Ovary (tissue), 10 donors: ENCODE measurements at places on chromosomes 2 and 18.
A peak's percentile ranks its signal among the peaks of the same experiment; 100 is the strongest.

DNA sequence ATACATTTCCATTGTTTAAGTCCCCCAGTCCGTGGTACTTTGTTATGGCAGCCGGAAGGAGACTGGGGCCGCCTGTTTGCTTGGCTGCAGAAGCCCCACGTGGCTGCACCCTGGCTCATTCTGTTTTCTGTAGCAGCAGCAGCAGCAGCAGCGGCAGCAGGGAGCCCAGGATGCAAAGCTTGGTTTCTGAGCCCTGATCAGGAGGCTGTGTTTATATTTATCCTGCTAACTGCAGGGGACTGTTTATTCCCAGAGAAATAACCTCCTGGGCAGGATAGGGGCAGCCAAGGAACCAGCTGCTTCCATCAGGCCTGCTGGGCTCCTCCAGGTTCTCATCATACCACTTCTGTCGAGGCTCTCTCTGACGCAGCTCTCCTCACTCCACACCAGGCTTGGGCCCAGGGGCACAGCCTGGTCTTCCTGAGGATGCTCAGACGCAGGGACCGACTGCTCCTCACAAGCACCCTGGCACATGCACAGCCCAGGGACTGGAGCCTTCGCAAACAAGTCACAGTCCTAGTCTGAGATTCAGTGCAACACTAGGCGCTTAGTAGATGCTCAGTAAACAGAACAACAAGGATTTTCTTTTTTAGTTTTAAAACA is 139.0 kb downstream of the MSH2 start:
- DNase-seq: no peak

GRCh38 chr18:9741793-9742523 is 33.9 kb downstream of the RAB31 start:
- no peak for DNase-seq

- no peak for DNase-seq
Measured at GRCh38 chr2:10863837-10864236, 47.9 kb upstream of the KCNF1 start.

DNA sequence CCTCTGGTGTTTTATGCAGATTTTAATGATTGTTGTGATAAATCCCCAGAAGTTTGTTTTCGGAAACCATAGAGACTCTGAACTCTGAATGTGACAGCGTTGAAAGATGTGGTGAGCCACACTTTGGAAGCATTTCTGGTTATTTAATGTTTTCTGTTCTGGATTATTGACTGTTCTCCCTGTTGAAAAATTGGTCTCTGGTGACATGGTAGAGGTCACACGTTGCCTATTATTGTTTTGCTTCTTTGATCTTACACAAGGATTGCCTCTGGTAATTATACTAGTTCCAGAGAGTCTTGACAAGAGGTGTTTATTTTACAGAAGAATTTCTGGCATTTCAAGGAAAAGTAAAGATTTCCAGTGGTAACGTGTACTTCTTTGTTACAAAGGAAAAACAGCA is 127.1 kb downstream of the GREB1L start:
- no peak for DNase-seq

- DNase-seq: no peak
Measured at GRCh38 chr18:12421732-12422131, 14.0 kb downstream of the PRELID3A start.

GRCh38 chr2:207409517-207409916 is 120.2 kb upstream of the CREB1 start:
- DNase-seq: no peak

DNA sequence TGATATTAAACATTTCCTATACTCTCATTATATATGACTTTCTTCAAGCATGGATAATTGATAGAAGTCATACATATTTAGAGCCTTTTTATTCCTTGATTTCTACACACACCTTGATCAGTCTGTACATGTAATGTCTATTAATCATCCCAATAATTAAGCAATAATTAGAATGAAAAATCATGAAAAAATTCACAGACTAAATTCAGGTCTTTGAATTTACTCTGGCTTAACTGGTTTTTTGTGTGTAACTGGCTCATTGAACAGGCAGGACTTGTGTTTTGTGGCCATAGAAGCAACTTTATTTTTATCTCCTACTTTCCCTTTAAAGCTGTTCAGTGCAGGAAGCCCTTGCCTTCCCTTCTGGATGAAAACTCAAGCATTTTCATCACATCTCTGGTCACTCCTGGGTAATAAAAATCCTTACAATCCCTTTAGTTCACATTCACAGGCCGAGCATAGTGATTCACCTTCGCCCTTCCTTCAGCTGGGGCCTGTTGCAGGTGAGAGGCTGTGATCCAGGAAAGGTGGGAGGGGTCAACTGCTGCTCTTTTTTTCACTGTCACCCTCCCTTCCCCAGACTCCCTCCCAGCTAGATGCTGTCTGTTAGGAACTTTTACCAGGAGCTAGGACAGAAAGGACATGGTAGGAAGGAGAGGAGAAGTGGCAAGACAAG is 58.0 kb upstream of the ITSN2 start:
- DNase-seq: no peak

DNA sequence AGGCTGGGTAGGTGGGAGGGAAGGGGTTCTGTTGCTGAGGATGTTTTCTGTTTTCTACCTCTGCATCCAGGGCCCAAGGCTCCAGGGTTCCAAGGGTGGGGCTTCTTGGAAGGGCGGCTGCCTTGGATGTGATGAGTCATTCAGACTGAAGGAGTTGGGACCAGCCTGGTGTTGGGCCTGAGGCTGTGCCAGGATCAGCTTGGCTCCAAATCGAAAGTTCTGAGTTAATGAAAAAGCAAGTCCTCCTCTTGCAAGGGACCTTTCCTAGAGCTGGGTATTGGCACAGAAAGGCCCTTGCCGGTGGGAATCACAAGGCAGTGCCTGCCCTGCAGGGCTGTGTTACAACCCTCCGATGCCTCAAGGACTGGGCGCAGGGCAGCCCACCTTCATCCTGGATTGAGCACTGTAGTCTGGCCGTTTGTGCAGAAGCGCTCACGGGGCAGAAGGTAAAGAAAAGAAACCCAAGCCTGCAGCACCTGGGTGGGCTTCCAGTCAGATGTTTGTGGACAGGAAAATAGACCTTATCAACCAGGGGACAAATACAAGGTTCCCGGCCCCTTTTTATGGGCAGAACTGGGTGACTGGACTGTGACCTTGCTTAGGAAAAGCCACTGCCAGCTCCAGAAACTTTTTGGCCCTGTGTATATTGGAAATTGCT is 52.5 kb upstream of the MCFD2 start:
- peak; percentile 76 for DNase-seq

DNA sequence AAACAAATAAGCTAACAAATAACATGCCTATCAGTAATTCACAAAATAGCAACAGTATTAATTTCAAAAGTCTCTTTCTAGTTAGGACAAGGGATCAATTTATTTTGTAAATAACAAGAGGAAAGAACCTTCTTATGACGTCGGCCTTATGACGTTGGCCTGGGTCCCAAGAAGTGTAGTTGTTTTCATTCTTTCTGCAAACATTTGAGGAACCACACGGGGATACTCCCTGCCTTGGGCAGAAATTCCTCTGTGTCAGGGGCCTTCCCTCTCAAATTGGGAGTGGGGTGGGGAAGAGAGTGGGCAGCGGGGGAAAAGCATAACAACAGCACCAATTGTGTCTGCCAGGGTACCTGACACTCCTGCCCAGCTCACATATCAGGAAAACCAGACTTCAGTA is 1.3 kb downstream of the CCDC68 start:
- DNase-seq: peak; percentile 59

DNA sequence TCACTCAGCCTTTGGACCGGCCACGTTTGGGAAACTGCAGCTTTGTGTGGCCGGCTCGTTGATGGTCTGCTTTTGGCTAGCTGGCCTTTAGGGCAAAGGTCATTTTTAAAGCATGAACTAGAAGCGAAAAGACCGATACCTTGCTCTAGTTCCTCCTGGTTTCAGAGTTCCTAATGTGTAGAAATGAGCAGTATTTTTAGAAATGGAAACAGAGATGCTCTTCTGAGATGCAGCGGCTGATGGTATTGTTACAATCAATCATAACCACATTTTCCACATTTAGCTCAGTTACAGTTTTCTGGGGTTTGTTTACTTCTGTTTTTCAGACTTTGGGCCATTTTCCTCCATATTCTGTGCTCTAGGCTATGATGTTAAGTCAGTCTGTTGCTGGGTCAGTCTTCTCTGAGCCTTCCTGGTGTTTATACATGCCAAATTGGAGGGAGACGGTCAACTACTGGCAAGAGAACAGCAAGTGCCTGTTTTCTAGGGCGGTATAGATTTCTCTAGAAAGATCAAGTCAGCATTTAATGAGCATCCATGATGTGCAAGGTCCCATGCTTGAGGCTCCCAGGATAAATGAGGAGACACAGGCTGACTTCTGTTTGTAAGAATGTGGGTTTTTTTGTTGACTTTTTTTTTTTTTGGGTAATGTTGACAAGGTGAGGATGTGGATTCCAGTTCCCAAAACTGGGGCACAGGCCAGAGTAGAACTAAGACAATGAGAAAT is 28.0 kb downstream of the RNF144A start:
- DNase-seq: no peak

DNA sequence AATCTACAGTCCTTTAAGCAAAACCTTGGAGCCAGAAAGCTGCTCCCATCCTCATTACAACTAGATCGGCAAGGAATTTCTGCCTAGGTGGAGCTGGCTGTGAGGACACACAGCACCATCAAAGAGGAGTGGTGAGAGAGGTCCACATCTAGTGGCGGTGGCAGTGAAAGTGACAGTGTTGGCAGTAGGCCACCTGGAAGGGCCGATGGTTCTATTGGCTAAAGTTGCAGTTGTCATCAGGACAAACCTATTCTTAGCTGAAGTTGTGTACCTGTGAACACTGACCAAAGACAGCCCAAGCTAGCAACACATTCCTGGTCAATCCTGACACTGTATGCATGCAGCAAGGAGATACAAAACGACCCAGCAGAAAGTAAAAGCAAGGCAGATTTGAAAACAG is 218.1 kb upstream of the CHAC2 start:
- DNase-seq: no peak

GRCh38 chr2:205034034-205034433 is 488.8 kb downstream of the PARD3B start:
- no peak for DNase-seq

DNA sequence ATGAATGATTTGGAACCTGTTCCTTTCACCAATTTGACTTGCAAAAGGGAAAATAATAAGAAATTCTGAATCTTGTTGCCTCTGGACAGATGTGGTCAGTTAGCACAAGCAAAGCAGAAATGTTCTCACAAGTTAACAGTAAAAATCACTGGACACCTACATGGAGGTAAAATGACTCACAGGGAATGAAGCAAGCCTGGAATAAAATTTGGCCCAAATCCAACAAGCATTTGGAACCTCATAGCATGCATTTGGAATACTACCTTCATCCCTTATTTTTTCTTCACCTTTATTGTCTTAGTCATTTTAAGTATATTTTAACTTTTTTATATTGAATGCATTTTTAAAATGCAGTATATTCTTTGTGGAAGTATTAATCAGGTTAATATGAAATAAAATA is 602.9 kb downstream of the ARHGAP15 start:
- no peak for DNase-seq

GRCh38 chr2:237143676-237144440 is 58.2 kb downstream of the COPS8 start:
- no peak for DNase-seq

DNA sequence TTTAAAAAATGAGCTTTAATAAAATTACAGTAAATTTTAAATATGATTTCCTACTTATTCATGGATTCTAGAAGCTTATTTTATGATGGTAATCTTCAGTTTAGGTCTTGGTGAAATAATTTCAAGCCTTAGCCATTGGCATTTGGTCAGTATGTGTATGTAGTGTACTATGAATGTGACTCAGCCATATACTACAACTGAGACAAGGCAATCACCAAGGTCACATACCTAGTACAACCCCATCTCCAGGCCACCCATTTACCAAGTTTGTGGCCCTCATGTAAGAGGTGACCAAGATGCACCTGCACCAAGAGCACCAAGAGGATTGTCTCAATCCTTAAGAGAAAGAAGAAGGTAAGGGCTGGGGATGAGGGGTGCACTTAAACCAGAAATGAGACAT is 54.8 kb upstream of the FRZB start:
- no peak for DNase-seq

DNA sequence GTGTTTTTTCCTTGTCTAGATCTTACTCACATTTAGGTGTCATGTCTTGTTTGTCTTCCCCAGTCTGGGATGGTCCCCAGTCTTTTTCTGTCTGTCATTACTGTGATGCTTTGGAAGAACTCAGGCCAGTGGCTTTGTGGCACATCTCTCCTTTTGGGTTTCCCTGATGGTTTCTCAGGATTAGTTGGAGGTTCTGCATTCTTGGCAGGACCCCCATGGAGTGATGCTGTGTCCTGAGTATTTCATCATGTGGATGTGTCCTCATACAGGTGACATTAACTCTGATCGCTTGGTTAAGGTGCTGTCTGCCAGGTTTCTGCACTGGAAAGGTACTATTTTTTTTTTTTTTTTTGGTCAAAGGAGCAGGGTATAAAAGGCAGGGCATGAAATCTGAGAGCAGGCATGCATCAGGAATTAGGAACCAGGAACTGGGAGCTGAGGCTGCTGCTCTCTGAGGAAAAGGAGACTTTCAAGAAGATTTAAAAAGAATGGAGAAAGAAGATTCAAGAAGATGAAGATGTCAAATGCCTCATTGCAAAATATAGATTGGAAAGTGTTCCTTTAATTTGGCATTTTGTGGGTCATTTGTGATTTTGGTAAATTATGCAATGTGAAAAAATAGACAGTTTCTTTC is 85.3 kb downstream of the NUP35 start:
- DNase-seq: no peak

GRCh38 chr18:62521082-62521481 is 1.7 kb upstream of the ZCCHC2 start:
- DNase-seq: no peak

- no peak for DNase-seq
Measured at GRCh38 chr2:101199251-101199791, 48.1 kb upstream of the TBC1D8 start.

- DNase-seq: no peak
Measured at GRCh38 chr2:109582928-109583895, 30.6 kb downstream of the SEPTIN10 start.

DNA sequence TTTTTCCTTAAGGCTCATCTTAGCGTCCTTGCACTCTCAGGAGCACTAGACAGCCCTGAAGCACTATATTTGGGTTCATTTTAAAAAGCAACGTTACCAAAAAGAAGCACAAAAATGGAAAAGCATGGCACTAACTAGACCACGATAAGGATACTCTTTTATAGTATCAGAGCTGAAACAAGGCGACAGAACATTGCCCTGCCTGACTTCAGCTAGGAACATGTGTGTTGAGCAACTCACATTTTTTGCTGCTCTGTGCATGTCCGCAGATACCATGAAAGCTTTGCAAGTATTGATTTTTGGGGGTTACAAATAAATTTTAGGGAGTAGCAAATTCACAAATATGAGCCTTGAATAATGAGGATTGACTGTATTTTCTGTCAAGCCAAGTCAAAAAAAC is 332.0 kb downstream of the PTPRM start:
- DNase-seq: no peak

DNA sequence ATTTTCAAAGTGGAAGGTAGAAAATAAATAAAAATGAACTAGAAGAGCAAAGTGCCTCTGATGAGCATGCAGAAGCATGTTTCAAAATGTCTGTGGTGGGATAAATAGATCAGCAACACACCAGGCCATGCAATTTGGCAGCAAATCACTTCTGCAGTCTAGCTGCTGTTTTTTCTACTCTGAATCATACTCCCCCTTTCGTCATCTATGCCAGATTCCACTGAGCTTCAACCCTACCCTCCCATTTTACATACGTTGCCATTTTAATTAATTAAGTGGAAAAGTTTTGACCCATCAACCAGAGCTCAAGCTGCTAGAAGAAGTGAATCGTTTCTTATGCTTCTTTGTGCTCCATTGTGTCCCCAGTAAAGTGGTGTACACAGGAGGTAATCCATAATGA is 79.3 kb downstream of the NRXN1 start:
- no peak for DNase-seq
